ENCODE measurements at places on chromosomes 6 and 20.

- no peak for DNase-seq
Observed at GRCh38 chr6:43846556-43846955, 76.5 kb downstream of the VEGFA start.

GRCh38 chr20:36526521-36527011 is 14.8 kb upstream of the MYL9 start:
- no peak for DNase-seq

GRCh38 chr6:135145063-135145800 is 35.9 kb upstream of the MYB start:
- DNase-seq, result no peak

DNA sequence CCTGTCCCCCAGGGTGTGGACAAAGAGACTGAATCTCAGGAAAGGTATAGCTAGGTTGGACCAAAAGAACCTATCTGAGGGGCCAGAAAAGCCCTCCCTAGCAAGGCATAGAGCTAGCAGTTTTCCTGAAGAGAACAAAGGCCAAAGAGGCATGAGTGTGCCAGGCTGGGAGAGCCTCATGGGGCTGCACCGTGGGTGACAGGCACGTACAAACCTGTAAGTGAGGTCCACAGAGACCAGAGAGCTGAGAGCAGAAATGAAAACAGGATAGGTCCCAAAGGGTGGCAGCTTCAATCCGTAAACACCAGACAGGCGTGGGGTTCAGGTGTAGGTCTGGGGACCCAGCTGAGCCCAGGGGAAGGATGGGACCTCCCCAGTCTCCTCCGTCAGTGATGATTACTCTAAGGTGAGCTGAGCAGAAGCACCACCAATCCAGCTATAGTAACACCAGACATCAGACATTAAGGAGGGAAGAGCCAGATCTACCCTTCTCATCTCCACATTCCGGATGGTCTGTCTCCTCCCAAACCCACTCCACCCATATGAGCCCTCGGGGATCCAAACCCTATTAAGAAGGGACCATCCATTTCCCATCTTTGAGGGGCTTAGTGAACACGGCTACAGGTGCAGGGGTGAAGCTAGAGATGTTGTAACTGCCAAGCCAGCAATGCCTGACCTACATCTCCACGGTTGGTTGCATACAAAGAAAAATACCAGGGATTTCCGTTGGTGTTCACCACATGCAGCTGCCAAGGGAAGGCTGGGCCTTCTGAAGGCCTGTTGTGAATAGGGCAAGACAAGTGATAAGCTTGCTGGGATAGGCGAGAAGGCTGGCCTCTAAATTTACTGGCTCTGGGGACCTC is 38.3 kb downstream of the BCL2L1 start:
- DNase-seq, result peak; percentile 30

DNA sequence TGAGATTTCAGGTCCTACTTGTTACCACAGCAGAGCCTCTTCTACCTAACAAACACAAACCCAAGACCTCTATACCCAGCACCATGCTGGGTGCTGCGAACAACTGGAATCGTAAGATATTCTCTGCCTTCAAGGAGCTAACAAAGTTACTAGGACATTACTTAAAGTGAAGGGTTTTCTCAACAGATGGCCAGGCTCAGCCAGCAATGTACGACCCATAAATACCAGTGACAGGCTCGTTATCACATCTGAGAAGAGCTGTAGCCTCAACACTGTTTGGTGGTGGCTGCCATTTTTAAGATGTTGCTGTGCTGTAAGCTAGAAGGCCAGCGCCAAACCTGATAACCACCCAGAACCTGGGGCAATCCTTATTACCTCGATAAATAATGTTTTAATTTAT is 406.5 kb downstream of the KIF16B start:
- no peak for DNase-seq

- DNase-seq, result no peak
Observed at GRCh38 chr6:33061987-33062386, 11.5 kb downstream of the HLA-DPA1 start.

DNA sequence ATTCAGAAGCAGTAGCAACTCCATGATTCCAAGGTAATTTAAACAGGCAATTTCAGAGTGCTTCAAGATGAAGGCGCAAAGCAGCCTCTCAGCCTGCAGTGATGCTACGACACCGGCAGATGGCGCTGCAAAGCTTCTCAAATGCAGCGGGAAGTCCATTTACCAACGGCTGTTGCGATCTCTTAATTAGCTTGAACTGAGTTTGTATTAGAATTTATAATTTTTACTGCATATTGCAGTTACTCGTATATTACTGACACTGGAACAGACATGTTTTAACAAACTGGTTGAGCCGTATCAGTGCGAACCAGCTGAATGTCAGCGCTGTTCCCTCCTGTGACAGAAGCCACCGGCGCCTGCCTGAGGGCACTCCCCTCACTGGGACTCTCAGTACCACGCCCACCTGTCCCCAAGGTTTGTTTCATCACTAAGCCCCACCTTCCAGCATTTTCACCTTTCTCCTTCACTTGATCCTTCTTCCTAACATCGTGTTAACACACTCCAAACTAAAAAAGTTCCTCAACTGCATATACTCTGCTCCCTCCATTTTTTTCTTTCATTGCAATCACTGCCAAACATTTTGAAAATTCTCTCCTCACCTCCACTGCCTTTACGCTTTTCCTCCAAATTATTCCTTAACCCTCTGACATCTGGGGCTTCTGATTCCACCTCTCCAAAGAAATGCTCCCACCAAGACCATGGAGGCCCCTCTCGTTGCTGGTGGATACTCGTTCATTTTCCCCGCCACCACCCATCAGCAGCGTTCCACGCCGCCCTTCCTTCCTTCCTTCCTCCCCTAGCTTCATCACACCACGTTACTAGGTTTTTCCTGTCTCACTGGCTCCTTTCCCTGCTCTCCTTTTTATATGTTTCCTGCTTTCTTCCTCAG is 14.5 kb downstream of the GNL1 start:
- DNase-seq, result peak; percentile 56

- DNase-seq, result peak; percentile 72
Observed at GRCh38 chr6:26327450-26328264, 37.3 kb upstream of the BTN3A2 start.

DNA sequence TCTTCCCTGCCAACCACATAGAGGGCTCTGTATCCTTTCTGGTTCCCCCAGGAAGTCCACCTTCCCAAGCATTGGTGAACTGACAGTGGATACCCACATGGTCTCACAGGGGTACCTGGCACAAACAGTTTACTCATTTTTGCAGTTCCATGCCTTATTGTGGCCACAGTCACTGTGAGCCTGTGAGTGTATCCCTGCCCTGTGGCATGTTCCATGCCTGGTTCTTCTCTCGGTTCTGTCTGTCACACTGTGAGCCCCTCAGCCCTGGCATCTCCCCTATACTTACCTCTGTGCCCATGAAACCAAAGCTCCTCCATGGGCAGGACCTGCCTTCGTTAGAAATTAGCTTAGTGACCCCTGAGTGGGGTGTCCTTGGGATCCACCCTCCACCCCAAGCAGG is 107.8 kb downstream of the TOX2 start:
- no peak for DNase-seq

DNA sequence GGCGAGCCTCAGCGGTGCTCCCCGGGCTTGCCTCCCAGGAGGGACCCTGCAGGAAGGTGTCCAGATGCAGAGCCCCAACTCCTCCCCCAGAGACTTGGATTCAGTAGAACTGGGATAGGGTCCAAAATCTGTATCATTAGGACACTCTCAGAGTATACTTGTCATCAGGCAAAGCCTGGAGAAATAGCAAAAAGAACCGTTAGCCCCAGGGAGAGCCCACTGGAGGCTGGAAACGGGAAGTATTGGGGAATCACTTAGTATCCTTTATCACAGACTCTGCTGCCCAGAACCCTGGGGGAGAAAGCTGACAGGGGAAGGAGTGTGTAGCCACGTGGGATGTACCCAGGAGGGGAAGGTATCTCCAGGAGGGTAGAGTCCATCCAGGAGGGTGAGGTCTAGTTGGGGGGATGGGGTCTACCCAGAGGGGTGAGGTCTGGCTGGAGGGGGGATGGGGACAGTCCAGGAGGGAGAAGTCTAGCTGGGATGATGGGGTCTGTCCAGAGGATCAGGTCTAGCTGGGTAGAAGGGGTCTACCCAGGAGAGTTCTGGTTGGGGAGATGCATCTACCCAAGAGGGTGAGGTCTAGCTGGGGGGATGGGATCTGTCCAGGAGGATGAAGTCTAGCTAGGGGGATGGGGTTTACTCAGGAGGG is 107.2 kb downstream of the LY86 start:
- no peak for DNase-seq

GRCh38 chr20:44651434-44651683 is 140 bp downstream of the ADA start:
- no peak for DNase-seq

GRCh38 chr6:48919555-48919954 is 543.5 kb downstream of the MMUT start:
- DNase-seq, result no peak

DNA sequence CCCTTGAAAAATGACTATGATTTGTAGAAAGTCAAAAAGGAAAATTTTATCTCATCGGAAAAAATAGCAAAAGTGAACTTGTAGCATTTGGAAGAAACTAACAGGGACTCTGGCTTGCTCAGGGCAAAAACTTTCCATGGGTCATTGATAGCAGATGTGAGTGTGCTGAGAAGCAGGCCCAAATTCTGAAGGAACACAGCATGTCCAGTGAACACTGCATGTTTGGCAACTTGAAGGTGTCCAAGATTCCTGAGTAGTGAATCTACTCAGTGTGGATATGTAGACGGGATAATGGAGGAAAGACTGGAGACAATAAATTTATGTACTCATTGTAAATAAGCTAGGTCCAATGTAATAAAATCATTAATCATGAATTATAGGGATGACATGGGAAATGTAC is 8.2 kb downstream of the SLC17A2 start:
- DNase-seq, result no peak

DNA sequence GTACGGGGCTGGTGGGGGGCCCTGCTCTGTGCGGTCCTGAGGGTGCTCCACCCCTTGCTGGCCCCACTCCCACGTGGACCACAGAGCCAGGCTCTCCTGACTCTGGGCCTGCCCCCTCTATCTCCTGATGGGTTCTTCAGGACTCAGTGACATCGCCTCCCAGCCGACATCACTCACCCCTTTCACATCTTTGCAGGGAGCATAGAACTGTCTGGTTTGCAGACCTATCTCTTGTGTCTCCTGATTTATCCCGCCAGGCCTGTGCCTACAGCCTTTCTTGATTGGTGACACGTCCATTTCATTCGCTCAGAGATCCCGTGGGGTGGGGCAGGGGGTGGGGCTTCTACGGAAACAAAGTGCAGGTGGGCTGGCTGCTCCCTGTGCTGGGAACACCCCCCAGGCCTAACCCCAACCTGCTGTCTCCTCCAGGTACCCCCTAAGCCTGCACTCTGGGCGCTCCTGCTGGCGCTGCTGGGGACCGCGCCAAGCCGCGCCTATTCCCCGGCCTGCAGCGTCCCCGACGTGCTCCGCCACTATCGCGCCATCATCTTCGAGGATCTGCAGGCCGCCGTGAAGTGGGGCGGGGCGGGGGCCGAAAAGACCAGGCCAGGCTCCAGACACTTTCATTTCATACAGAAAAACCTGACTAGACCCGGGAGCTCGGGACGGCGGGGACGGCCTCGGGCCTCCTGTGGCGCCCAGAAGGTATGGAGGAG is 1.7 kb downstream of the C20orf204 start:
- DNase-seq, result no peak

GRCh38 chr20:23121751-23122320 is 35.7 kb upstream of the CD93 start:
- DNase-seq, result no peak

DNA sequence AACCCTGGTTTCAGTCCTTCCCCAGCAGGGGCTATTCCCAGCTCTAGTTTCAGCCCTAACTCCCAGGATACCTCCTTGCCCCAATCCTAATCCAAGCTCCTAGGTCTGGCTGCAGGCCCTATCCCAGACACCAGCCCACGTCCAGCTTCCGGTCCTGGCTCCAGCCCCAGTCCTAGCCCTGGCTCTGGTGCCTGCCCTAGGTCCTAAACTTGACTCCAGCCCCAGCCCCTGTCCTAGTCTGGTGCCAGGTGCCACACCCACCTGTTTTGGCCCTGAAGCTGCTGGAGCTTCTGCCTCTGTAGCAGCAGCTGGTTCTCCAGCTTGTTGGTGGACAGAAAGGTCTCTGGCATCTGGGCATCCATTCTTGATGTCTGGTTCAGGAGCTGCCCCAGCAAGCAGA is 28.1 kb downstream of the ANGPT4 start:
- DNase-seq, result no peak

DNA sequence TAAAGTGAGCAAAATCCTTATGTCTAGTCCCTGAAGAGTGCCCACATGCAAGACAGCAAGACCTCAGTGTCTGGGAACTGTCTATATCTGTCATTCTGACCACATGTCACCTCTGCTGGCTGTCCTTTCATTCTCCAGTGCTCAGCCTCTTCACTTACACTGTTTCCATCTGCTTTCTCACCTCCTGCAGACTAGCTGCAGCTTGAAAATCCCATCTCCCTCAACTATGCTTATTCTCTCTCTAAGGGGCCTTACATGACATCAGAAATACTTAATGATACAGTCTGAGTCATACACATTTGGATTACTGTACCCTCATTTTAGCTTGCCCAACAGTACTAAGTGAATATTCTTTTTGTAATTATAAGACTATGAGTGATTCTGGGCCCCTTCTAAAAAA is 587.8 kb downstream of the EPM2A start:
- no peak for DNase-seq

- peak; percentile 61 for DNase-seq
Observed at GRCh38 chr20:16712511-16712947, 17.3 kb upstream of the SNRPB2 start.

DNA sequence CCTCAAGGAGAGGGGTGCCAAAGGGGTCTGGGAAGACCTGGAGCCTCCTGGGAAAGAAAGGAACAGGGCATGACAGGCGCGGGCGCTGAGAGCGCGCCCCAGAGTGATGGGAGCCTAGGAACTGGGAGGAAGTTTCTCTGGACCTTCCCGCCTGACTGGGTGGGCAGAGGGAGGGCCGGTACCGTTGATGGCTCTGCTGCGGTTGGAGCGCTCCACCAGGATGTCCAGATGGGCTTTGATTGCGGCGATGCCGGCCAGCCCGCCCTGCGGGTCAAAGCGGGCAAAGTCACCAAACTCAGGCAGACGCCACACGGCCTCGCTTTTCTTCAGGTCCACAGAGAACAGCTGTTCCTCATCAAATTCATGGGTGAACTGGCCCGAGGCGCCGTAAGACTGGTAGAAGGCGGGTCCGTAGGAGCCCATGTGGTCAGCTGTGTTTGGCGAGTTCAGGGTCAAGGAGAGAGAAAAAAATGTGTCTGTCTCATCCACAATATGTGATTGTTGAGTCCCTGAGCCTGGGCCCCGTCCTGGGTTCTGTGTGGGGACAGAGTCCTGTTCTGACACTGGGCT is 1.5 kb downstream of the HLA-DOA start:
- no peak for DNase-seq

DNA sequence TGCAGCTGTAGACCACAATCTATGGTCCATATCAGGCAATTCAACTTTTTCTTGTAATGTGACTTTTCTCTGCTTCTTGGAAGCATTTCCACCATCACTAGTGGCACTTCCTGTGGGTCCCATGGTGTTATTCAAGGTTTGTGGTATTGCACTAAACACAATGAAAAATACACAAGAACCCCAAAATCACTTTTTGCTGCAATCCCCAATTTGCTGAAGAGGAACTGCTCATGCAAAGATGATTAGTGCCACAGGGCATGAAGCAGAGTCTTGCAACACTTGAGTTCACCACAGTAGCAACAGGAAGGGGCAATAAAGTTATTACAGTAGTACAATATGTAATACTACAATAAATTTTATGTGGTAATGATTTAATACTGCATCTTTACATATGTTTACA is 16.8 kb upstream of the TAAR1 start:
- DNase-seq, result no peak

Measured in NCI-H1092 treated with DMSO at 0.1 percent for 48 hours (cell line).